ENCODE measurements at places on chromosomes 11 and 22.

GRCh38 chr11:16114978-16115871 lies 241.1 kb downstream of the SOX6 start:
- no peak for DNase-seq

GRCh38 chr11:102385085-102386007 lies 38.3 kb downstream of the BIRC2 start:
- no peak for DNase-seq

GRCh38 chr22:37371491-37371890 lies 55.8 kb downstream of the ELFN2 start:
- DNase-seq = no peak

DNA sequence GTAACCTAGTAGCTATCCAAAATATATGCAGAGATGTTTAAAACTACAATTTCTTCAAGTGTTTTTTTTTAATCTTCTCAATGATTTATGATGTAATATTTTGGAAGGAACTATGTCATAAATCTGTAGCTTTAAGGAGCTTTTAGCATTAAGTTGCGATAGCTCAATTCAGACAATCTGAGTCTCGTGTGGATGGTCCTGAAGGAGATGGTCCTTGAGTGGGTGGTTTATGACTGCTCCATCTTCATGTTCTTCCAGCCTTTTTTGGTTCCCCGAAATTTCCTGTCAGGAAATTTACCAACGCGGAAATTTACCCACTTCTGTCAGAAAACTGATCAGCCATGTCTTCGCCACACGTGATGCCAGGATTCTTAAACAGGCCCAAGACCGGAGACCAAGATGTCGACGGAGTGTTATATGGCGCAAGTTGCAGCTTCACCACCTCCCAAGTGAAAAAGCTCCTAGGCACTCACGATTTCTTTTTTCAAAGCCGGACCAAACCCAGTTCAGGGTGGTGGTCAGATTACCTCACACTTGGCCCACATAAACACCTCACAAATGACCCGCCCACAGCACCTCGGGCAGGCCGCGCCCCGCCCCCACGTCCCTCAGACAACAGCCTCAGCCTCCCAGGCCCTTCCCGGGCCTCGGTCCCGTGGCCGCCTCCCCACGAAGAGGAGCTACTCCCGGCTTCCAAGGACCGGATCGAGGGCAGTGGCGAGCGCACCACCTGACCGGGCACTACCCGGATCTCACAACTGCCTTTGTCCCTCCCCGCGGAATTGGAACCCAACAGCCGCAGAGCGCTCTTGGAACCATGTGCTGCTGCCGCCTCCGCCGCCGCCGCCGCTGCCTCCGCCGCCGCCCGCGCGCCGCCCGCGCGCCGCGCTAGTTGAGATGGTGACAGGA lies at the start of gene MORC2:
MORC2 (minus strand) TSS at position 760 of the 909 bp plus-strand sequence. CDS start 885 bp downstream, outside the sequence.
- no peak for DNase-seq

GRCh38 chr11:64869571-64870175 lies 8.7 kb downstream of the EHD1 start:
- DNase-seq = peak; percentile 46

DNA sequence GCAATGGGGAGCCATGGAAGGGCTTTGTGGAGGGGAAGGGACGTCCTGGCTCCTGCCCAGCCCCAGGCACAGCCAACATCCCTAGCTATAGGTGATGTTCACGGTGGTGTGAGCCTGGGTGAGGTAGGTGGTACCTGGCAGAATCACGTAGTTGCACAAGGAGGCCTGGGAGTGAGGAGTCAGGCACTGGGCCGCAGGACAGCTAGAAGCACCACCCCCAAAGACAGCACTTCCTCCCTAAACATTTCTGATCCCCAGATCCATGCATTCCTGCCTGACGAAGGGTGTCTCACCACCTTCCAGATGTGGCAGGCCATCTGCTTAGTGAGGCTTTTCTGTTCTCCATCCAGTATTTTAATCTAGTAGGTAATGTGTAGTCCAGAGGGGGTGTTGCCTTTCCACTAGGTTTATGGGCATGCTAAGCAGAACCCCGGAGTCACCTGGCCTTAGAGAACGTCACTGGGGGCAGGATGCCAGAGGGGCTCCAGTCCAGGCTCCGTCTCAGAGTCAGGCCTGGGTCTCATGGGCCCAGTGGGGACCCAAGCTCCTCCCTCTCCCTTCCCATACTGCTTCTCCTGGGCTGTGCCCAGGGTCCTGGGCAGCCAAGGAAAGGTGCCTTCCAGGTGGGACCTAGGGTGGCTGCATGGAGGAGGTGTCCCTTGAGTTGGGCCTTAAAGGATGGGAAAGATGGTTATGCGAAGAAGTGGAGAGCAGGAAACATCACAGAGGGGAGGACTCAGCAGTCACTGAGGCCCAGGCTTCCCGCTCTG lies 56.2 kb downstream of the OTOG start:
- DNase-seq = no peak

DNA sequence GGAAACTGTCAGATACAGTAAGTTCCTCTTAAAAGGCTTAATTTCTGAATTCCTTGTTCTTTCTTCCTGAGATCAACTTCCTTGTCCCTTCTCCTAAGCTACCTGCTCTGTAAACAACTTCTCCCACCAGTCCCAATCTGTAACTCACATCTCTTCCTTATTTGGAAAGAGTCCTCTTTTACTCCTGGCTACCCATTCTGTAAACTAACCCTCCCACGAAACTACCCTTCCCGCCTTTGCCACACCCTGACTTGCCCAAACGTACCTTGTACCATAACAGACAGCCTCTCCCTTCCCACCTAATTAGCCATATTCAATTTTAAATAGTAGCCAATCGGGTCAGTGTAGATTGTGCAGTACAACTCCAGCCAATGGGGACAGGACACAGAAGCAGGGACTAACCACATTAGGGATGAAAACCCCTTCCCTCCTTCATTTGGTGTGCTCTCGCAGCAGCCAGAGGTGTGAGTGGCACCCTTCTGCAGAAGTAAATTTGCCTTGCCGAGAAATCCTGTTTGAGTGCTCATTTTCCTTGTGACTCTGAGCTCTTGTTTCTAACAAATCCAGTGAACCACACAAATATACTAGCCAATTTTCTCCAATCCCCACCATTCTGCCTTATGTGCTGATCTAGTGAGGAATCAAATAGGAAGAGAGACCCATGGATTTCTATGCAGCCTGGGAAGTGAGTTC lies 49.5 kb downstream of the ZNF280B start:
- no peak for DNase-seq

DNA sequence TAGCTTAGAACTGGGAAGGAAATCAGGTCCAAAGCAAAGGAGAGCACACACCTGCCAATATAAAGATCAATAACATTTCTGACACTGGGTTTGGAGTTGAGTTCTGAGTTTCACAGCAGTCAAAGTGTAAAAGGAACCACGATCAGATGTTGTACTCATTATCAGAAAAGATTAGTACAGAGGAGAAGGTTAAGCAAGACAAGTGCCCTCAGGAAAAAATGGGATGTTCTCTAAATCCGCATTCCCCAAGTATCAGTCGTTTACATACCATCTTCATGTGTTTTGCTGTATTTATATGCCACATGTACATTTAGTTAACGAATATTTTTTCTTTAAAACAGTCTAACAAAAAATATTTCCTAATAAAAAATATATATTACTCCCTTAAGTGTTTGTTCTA lies 23.0 kb upstream of the RRAS2 start:
- DNase-seq = no peak

DNA sequence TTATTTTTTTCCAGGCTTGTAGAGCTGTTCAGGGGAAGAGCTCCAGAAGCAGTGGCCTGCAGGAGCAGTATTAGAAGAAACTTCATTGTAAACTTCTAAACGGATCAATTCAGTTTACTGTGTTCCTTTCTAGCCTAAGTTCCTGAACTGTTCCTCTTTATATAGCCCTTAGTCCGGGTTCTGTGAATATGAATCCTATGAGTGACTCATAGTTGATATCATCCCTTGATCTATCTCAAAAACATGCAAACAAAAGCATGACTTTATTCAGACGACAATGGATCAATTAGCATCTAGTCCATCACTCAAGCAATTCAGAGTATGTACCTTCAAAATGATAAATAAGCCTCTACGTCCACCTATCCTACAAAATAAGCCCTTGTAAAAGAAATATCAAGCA lies at the start of gene MMP12:
MMP12 (minus strand) TSS at position 131 of the 400 bp plus-strand sequence; CDS start at position 86, 45 bp downstream.
- peak; percentile 64 for DNase-seq

GRCh38 chr22:20089977-20090729 lies 10.1 kb downstream of the DGCR8 start:
- peak; percentile 46 for DNase-seq

- no peak for DNase-seq
Observed at GRCh38 chr22:19815093-19815822, 39.4 kb downstream of the GNB1L start.

- DNase-seq = no peak
Observed at GRCh38 chr11:115741376-115742107, 237.3 kb upstream of the CADM1 start.

- DNase-seq = no peak
Observed at GRCh38 chr11:107473792-107474191, 16.2 kb upstream of the CWF19L2 start.

DNA sequence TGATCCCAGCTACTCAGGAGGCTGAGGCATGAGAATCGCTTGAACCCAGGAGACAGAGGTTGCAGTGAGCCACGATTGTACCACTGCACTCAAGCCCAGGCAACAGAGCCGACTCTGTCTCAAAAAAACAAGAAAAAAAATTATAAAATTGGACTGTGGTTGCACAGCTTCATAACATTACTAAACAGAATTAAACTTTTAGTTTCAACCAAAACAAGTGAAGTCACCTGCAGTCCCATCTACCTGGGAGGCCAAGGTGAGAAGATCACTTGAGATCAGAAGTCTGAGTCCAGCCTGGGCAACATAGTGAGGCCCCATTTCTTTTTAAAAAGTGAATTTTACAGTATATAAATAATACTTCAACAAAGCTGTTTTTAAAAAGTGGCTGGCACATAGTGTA lies 47.8 kb upstream of the CD5 start:
- DNase-seq = no peak

DNA sequence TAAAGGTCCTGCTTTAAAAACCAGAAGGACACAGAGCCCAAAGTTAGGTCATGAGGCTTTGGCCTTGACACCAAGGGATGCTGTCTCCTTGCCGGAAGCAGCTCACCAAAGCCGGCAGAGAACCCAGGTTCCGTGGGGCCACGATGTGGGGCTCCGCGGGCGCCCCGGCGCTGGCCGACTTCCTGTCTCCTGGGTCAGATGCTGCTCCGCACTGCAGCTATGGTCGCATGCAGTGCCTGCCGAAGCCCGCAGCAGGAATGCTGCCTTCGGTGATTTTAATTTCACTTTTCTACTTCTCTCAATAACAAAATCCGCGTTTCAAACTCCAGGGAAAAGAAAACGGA lies 454 bp upstream of the OTUB1 start:
- peak; percentile 52 for DNase-seq

DNA sequence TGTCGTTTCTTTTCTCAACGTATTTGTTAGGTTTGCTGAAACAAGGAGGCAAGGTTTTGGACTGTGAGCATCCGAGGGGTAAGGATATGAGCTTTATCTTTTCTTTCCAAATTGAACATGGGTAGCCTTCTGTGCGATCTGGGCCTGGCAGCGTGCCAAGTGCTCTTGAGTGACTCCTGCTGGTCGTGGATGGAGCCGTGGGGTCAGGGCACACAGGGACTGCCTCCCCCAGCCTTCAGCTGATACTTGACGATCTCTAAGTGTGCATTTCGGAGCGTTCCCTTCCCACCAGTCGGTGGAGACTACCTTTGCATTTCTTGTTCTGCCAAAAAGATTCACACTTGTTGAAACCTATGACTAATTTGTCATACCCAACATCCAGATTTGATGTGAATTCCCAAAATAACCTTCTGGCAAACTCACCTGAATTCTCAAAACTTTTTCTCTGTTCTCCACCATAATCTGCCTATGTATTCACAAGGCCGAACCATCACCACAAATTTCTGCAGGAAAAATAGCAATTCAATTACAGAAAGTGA lies 40.1 kb upstream of the CLMP start:
- peak; percentile 39 for DNase-seq

DNA sequence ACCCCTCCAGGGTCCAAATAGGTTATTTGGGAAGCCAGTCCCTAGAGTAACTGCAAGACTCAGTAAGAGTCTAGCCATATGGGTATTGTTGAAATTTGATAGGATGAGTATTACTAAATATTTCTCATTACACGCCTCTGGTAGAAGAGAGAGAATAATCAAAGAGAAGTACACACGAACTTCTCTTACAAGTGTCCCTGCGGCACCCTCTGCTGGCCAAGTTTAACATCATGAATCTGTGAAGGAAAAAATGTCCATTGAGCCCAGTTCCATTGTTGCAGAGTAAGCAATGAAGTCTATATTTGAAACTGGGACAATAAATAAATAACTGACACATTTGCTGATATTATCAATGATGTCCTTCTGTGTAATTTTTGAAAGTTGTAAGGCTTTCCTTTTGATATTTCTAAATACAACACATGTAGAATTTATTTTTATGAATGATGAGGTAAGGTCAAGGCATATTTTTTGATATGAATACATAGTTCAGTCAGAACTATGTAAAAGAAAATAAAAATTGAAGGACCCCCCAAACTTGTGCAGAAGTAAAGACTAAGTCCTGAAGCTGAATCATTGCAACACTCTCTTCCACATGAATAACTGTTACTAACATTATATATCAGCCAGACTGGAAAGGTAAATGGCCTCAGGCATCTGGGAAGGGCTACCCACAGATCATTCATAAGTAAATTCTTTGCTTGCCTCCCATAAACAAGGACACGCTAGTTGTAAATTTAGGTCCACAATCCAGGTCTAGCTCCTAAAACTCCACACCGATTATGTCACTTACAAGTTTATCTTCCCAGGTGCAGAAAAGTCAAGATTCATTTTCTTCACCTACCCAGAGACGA lies 10.0 kb downstream of the OR51L1 start:
- peak; percentile 66 for DNase-seq

- DNase-seq = no peak
Observed at GRCh38 chr22:33605666-33606065, 314.6 kb downstream of the LARGE1 start.

DNA sequence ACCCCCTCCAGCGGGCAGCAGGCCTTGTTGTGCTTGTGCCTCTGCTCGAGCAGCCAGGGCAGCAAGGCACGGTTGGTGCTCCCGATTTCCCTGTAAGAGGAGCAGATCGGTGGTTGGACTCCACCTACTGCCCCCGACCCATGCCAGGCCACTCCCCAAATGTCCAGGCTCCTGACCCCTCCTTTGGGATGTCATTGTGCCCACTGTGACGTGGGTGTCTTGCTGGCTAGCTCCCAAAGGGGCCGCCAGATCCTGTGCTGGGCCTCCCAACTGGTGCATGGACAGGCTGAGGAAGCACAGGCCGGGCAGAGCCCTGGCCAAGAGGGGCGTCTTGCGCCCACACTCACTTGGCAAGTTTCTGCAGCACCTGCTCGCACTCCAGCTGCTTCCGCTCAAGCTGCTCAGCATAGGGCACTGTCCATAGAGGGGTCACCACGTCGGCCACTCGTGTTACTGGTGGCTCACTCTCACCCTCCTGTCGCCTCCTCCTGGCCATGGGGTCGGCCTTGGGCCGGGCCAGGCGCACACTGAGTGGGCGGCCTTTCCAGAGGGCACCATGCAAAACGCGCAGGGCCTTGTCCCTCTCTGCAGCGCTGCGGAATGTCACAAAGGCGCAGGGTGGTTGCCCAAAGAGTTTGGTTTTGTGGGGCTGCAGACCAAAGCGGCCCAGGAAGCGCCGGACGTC lies at the start of gene RANBP1:
RANBP1 (plus strand) TSS at position 414 of the 685 bp plus-strand sequence; CDS start at position 495, 81 bp downstream.
- no peak for DNase-seq

Data from ELR (cell line).